ENCODE measurements at places on chromosomes 2 and 18.

DNA sequence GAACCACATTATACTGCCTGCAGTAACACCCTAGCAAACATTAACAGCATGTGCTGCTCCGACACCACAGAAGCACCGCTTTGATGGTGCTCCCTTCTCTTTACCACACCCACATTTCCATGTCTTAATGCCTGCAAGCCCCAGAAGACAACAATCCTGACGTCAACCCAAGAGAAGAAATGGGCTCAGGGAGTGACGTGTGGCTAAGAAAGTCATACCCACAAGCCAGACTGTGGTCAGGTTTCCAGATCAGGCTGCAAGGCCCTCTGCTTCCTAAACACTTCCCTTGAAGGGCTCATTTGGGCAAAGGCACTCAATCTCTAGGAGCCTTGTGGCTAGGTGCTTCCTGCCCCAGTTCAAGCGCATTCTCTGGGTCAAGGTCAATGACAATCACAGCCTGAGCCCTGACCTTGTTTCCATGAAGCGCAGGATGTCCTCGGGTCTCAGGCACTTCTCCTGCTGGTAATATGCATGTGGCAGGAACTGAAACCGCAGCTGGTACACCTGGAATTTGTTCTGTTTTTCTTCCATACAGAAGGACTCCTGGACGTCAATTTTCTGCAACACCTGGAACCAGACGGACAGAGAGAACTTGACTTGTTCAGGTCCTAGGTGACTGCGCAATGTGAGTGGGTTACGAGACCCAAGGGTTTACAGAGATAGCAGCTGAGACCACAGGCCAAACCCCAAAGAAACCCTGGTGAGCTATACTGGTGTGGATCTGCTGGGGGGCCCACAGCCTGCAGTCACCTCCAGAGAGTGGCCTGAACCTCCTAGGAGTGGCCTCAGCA is 67.2 kb downstream of the POLR1A start:
- no peak for DNase-seq

DNA sequence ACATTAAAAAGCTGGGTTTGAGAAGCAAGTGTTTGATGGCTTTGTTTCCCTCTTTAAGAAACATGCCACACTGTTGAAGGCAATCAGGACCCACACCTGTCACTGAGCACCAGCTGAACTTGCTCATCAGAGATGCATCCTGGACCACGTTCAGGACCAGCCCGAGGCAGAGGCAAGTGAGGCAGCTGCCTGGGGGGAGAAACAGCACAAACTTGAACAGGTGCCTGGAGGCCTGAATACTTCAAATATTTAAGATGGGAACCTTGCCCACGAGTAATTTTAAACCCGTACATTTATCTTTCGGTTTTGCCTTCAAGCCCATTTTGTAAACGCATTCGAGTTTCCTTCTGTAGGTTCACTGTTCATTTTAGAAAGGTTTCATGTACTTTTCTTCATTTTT is 421.3 kb downstream of the NYAP2 start:
- no peak for DNase-seq

- no peak for DNase-seq
Observed at GRCh38 chr2:69629921-69630608, 13.5 kb downstream of the AAK1 start.

GRCh38 chr18:27461957-27462356 is 276.8 kb upstream of the CHST9 start:
- DNase-seq, result no peak

DNA sequence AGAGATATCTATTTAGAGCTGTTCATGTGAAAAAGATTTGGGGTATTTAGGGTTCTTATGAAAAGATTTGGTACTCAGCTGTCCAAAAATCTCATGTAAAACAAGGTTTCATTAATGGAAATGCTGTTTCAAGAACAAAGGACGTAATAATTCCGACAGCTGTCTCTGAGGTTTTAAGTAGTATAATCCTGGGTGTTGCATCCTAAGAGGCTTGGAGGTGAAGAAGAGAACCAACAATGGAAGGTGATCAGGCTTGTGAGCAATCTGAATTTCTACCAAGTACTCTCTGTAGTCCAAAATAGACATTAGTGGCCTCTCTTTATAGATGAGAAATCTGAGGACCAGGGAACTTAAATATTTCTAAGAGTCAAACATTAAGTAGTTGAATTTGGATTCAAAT is 205.1 kb downstream of the BABAM2 start:
- DNase-seq, result no peak

DNA sequence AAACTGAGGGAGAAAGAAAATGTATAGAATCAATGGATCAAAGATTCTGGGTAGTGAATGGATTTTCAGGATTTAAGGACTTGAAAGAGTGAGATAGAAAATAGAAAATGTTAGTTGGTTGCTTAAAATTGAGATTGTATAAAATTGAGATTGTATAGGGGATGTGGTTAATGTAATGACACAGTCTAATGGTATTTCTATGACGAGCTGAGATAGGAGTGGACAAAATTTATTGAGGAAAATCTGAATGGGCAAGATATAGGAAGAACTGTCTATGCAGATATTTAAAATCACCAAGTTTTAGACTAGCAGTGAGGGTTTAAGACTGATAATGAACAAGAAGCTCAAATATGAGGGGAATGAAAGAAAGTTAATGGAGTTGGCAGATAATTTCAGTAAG is 406.6 kb downstream of the NYAP2 start:
- DNase-seq, result no peak

DNA sequence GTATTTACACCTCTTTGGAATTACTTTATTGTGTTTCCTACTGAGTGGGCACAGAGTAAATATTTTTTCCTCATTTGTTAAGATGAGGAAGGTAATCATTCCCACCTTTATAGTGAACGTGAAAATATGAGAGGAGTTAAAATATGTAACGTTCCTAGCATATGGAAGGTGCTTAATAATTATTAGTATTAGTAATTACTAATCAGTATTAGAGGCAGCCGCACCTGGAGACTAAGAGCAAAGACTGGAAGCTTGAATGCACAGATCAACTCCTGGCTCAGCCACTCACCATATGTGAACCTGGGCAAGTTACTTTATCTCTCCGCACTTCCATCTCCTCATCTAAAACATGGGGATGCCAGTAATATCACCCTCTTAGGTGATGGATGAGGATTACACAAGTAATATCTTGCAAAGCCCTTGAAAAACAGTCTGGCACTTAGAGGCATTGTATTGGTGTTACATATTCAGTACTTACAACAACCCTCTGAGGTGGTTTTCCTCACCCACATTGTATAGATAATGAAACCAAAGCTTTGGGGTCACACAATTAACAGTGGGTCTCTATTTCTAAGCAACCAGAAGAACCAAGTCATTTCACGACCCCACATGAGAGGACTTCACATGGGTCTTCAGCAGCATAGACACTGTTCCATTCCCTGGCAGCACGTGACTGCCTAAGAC is 100.3 kb upstream of the KCTD1 start:
- no peak for DNase-seq

DNA sequence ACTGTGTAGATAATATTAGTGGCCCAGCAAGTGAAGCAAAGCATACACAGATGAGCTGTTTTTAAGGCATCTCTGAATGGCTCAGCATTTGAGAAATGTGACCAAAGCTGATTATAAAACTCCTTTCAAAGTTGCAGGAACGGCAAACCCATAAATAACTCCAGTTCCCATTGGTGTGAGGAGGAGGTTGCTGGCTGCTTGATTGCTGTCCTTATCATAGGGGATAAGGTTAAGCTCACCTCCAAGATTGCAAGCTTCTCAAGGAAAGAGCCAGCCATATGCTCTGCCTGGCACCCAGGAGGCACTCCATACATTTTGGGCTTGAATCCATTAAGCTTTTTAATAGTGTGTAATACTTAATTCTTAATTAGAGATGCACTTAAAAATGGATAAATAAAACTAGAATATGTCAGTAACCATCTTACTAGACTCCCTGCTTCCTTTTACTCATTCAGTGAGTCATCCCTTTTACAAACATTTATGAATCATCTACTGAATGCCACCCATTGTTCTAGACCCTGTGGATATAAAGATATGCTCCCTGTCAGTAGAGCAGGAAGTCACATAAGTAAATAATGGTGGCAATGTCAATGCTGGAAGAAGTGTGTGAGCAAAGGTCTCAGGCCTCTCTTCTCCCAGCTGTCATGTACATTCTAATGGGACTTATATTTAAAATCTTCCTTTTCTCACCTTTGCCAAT is 99.3 kb downstream of the SPATS2L start:
- DNase-seq, result no peak

- no peak for DNase-seq
Observed at GRCh38 chr18:5302606-5303005, 7.1 kb upstream of the ZBTB14 start.

GRCh38 chr2:144079803-144080202 is 440.1 kb downstream of the ZEB2 start:
- no peak for DNase-seq

DNA sequence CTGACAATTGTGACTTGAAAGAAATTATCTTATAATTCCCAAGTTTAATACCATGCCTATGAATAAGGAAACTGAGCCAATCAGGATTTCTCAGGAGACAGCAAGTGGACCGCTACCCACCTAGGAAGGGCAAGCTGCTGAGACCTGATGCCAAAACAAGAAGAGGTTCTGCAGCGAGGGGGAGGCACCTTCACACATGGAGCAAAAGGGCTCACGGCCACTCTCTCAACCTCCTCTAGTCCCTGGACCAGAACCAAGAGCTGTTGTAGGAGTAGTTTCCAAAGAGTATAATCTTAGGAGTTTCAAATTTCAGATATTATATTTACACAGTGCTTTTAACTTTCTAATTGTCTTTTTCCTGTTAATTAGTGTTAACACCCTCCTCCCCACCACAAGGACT is 154.7 kb upstream of the ETAA1 start:
- no peak for DNase-seq

DNA sequence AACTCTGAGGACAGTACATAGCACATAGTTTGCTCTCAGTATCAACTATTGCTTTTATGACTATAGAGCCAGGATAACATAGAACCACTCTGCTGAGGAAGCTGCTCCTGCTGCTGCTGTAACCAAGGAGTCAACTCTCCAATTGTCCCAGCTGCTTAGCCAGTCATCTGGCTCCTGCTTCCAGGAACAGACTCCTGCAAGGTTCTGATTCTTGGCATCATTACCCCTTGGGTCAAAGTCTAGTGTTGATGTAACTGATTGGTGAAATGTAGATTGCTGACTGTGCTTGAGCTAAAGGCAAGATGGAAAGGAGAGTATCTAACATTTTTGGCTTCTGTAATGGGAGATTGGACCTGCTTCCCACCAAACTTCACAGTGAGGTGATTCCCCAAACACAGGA is 261.9 kb upstream of the FSHR start:
- DNase-seq, result no peak

Measured in right kidney (tissue), 9 donors.